Mucosa of gallbladder (tissue), 1 donor: ENCODE measurements at places on chromosomes 2 and 18.

GRCh38 chr2:215949991-215950404 lies 63.4 kb downstream of the MREG start:
- no peak for DNase-seq

- DNase-seq, result peak; percentile 38
Measured at GRCh38 chr2:208545403-208546042, 138.9 kb downstream of the PTH2R start.

DNA sequence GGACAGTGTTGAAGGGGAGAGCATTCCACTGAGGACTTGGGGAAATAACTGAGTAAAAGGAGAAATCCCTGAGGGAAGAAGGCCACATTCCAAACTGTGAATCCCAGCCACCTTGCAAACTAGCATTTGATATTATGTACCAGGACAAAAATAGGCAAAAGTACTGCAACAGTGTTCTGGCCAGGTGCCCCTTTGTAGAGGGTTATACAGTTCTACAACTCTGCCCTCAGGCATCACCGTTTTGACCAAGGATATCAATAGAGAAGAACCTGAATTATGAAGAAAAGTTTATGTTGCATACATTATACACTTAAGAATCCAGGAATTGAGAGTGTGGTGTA lies 20.6 kb upstream of the CAVIN2 start:
- no peak for DNase-seq

- DNase-seq, result no peak
Measured at GRCh38 chr2:28754321-28754720, 2.7 kb downstream of the PPP1CB start.

GRCh38 chr2:199462956-199463692 lies 5.4 kb upstream of the SATB2 start:
- no peak for DNase-seq

GRCh38 chr18:32915516-32915915 lies 142.7 kb upstream of the KLHL14 start:
- DNase-seq, result no peak

DNA sequence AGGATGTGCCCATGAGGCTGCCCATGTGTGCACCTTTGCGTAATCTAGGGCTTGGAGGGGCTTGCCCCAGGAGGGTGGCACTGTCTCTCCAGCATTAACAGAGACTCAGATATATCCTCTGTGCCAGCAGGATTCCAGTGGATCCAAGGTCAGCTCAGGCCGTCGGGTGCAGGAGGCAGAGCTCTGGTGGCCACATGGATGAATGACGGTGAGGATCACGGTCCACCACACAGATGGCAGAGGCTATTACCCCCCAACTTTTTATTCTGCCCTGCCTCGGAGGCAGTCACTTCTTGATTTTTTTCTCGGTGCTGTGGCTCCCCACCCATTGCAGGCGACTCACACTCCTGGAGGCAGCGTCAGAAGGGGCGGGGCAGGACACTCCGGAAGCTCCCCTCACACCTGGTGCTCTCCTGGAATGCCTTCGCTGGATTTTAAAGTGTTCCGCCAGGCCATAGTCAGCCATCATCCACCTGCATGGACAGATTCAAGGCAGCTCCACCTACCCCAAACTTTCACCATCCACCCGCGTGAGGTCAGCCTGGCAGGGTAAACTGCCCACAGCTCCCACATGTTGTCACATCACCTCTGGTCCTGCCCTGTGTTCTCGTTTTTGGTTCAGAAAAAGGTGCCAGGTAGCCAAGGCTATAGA lies 602.9 kb upstream of the RAB6C start:
- DNase-seq, result no peak

- DNase-seq, result no peak
Measured at GRCh38 chr18:55845221-55845620, 257.2 kb upstream of the TCF4 start.

- DNase-seq, result no peak
Measured at GRCh38 chr2:144469798-144470197, 50.1 kb downstream of the ZEB2 start.

DNA sequence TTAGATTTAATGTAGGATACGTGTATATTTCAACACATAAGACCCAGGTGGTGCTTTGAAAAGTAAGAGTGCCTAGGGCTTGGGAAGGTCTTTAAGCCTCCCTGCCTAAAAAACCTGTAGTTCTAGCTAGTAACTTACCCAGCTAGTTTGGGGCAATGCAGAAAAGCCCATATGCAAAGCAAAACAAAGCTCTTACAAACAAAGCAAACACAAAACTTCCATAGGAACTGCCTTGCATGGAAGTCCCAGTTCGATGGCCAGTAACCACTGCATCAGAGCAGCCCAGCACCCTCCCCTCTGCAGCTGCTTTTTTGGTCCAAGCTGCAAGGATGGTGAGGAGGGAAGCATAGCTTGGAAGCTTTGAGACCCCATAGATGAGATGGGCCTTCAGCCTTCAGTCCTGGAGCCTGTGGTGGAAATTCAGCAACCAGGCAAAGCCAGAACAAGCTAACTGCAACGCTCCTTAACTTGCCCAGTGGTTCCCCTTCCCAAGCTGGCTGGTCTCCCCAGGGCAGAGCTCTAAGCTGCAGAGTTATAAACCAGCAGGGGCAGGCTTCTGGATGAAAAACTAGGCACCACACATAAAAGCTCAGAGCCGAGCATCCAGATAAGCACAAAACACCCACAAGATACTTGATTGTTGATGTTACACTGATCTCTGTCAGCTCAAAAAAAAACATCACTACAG lies 16.2 kb downstream of the C2orf76 start:
- no peak for DNase-seq

DNA sequence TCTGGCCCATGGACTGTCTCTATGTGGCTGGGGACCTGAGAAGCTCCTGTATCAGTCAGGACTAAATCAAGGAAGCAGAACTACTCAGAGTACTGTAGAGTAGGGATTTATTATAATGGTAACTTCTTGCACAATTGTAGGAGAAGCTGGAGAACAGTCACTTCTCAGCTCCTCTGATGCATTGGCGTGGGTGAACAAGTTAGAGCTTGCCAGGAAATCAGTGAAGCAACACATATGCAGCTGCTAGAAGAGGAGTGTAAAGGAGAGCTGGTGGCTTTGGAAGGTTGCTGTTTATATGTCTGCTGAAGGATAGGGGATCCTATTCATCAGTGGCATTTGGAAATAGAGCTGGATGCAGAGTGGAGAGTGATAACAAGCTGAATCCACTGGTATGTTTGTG lies 215.5 kb upstream of the CWC22 start:
- peak; percentile 13 for DNase-seq

DNA sequence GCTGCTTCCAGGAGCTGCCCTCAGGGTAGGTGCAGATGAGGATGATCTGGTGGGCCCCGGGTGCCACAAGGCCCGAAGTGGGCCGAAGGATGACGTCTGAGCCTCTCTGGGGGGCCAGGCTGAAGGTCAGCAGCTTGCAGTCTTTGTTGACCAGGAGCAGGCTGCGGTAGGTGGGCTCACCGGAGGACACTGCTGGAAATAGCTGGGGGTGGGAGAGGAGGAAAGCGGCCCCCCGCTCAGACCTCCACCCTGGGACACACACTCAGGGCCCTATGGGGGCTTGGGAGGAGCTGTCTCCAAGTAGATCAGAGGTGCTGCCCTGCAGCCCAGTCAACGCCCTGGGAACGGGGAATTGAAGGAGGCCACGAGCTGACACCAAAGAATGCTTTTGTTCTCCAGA lies 17.3 kb downstream of the CFAP65 start:
- DNase-seq, result no peak

- DNase-seq, result no peak
Measured at GRCh38 chr2:120709608-120710041, 26.0 kb upstream of the GLI2 start.

GRCh38 chr2:42076357-42077225 lies 28.8 kb downstream of the PKDCC start:
- DNase-seq, result no peak

DNA sequence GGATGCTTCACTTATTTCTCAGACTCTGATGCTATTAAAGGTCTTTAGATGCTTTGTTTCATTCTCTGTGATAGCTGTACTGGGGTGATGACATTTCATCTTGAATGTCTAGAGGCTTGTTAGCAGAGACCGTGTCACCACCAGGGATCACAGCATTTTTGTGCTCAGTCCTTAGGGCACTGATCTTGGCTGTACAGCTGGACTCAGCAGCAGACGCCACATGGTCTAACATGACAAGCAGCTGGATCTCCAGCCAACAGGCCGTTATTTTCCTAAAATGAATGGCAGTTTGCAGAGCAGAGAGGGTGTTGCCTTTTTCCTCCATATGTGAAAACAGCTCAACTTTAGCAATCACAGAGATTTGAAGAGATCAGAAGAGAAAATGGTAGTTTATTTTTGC lies 491.8 kb downstream of the CDH2 start:
- no peak for DNase-seq

DNA sequence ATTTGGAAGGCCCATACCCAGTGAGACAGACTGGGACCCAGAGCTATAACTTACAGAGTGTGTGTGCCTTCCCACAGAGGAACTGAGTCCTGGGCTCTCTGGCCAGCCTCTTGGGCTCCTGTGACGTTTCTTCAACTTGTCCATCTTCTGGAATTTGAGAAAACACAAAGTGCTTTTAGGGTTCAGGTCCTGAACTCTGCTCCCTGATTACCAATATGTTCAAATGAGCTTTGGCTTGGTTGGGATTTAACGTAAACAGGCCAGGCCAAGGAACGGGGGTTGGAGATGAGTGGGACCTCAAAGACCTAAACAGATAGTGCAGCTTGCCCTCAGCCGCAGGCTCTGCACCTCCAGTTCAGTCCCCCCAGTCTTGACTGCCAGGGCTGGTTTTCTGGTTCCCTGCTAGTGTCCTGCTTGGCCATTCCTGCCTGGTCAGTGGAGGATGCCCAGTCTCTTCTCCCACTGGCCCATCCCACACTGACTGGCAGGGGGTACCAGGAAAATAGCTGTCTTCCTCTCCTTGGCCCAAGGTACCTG lies 44.9 kb downstream of the TMEM17 start:
- no peak for DNase-seq

GRCh38 chr2:15769676-15770547 lies 170.4 kb upstream of the MYCN start:
- DNase-seq, result no peak

DNA sequence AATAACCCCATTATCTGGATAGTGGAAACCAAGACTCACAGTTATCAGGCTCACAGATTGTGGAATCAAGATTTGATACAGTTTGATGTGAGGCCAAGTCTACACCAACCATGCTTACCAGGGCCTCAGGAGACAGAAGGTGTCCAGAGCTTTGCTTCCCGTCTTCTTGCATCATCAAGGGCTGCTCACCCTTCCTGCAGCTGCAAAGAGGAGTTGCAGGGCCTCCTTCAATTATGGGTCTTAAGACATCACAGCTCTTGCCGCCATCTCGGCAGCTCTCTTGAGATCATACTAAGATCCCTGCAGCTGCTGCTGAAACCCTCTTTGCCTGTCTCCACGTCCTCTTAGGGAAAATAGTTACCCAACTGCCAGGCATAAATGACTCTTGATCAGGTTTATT lies 176.0 kb downstream of the MGAT5 start:
- DNase-seq, result no peak

- no peak for DNase-seq
Measured at GRCh38 chr2:147679191-147679954, 165.5 kb upstream of the ACVR2A start.

- no peak for DNase-seq
Measured at GRCh38 chr2:70801607-70802263, 11.3 kb upstream of the FIGLA start.

- DNase-seq, result no peak
Measured at GRCh38 chr2:144437636-144438035, 82.3 kb downstream of the ZEB2 start.

DNA sequence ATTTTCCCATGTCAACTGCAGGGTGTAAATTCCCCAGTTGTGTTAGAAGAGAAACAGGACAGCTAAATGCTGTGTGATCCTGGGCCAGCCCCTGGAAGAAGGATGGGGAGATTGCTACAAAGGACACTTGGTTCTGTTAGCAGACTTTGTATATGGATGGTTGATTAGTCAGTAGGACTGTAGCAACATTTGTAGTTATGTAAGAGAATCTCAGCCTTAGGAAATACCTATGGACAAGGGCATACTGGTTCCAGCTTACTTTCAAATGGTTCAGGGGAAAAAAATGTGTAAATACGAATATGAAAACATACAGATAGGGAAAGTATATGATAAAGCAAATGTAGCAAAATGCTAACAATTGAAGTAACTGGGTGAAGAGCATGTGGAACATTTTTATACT lies 47.6 kb downstream of the GNAL start:
- no peak for DNase-seq

GRCh38 chr2:161418275-161418714 lies 2.2 kb downstream of the TBR1 start:
- DNase-seq, result no peak

DNA sequence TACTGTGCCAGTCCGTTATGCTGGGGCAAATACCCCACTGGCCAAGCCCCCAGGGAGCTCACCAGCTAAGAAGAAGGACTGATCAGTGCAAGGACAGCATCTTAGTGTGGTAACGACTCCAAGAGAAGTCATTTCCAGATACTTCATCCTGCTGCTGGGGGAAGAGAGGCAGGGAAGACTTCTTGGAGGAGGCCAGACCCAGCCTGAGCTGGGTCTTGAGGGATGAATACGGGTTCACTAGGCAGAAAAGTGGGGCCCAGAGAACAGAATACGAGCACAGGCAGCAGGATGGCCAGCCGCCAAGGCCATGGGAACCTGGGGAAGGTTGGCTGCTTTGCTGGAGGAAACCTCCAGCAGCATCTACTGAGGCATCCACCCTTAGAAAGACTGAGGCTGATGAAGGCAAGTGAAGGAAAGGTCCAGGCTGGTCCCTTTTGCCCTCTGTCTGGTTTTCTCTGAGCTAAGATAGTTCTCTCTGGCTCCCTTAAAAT lies 84.1 kb downstream of the GLI2 start:
- DNase-seq, result no peak

DNA sequence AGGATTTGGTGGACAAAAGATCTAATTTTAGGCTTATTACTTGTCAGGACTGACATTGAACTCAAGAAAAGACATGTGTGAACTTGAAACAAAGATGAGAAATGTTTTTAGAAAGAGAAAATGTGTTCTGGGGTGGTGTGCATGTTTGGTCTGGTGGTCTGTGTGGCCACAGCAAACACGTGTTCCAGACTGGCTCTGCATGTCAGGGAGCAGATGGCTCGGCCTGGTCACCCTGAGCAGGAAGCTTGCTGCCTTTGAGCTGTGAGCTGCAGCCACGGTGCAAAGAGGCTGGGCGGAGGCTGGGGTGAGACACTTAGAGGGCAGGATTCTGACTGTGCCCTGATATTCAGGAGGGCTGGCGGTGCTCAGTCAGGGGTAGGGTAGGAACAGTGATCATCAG lies 186.1 kb downstream of the CTIF start:
- no peak for DNase-seq
